ENCODE measurements at places on chromosomes 2 and 18.
A peak's percentile ranks its signal among the peaks of the same experiment; 100 is the strongest.

DNA sequence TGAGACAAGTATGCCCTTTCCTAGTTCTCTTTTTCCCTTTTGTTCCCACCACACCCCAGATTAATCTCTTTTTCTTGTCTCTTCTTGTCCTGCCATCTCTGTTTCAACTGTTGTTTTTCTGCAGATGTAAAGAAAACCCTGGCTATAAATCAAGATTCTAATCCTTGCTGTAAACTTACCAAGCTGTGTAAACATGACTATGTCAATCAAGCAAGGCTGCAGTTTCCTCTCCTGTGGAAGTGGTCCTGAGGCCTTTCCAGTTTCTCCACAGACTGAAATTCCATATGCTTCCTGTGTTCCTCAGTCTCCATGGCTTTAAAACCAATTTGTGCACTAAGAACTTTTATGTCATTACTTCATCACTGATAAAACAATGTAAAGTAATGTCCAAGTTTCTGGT lies 288.8 kb upstream of the PIK3C3 start:
- no peak for DNase-seq

GRCh38 chr2:227154986-227155774 lies 8.8 kb downstream of the COL4A4 start:
- DNase-seq, result no peak

DNA sequence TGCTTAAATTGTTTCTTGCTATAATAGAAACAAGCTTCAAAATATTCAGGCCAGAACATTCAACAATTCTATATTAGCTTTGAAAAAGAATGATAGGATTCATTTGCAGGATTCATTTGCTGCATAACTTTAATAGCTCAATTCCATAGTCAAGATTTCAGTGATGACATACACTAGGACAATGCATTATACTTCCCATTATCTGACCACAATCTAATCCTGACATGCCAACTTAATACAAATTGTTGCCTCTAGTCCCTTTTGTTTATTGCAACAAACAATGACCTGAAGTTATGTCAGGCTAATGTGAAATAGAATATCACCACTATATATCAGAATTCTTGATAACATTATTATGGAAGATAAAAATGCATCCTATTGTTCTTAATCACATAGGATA lies 169.4 kb downstream of the DNAH7 start:
- DNase-seq, result no peak

DNA sequence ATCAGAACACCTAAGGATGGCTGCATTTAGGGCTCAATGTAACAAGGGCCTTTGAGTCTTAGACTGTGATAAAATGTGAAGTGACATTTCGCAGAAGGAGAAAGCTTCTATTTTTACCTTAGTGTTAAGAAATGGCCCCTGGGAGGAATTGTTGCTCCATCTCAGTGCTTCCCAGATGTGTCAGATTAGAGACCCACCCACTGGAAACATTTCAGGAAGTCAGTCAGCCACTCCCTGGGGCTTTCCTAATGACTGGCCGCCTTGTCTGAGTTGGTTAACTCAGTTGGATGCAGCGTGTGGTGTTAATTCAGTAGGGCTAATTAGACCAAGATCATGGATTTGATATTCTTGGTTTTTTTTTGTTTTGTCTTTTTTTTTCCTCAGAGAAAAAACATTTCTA lies 355.9 kb downstream of the PIK3C3 start:
- no peak for DNase-seq

GRCh38 chr2:207167099-207167923 lies 1.6 kb upstream of the KLF7 start:
- DNase-seq, result no peak

DNA sequence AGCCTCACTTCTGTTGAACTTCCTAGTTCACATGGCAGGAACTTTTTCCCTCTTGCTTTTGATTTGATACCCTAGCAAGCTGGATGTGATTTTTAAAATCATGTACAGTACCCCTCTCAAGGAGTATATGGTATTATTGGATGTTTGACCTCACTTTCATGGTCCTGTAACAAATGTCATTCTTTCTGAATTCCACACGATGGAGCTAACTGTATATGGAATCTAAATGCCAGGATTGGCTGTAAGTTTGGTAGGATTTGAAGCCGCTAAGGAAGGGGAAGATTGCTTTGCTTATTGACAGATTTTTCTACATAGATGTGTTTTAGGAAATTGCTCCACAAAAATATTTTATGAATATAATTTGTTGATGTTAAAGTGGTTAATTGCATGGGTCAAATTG lies 18.3 kb downstream of the MAIP1 start:
- no peak for DNase-seq

DNA sequence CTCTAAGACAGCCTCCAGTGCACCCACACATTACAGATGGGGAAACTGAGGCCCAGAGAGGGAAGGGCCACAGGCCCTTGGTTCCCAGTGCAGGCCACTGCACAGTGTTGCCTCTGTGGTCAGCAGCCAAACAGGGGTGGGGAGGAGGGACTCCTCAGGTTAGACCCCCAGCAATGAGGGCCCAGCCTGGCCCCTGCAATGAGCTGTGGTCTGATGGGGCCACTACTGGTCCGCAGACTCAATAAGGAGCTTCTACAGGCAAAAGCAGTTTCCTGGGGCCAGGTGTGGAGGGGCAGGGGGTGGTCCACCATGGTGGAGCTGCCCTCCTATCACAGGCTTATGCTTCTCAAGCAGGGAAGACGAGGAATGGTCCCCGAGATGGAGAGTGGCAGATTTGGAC lies 87.6 kb downstream of the HS1BP3 start:
- DNase-seq, result no peak

DNA sequence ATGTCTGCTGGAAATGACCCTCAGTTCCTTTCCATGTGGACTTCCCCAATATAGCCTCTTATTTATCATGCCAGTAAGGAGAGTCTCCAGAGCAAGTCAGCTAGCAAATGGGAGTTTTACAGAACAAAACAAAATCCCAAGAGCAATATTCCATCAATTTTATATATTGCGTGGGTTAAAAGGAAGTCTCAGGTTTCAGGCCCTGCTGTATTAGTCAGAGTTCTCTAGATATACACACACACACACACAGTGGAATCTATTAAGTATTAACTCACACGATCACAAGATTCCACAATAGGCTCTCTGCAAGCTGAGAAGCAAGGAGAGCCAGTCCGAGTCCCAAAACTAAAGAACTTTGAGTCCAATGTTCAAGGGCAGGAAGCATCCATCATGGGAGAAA lies 102.8 kb upstream of the MAP2 start:
- DNase-seq, result no peak

GRCh38 chr18:47701134-47701533 lies 229.3 kb downstream of the SMAD2 start:
- no peak for DNase-seq

GRCh38 chr18:57772387-57772799 lies 30.7 kb downstream of the ATP8B1 start:
- DNase-seq, result no peak

- DNase-seq, result no peak
These were observed 404.8 kb downstream of the TXNL1 start for GRCh38 chr18:56233595-56233994.

DNA sequence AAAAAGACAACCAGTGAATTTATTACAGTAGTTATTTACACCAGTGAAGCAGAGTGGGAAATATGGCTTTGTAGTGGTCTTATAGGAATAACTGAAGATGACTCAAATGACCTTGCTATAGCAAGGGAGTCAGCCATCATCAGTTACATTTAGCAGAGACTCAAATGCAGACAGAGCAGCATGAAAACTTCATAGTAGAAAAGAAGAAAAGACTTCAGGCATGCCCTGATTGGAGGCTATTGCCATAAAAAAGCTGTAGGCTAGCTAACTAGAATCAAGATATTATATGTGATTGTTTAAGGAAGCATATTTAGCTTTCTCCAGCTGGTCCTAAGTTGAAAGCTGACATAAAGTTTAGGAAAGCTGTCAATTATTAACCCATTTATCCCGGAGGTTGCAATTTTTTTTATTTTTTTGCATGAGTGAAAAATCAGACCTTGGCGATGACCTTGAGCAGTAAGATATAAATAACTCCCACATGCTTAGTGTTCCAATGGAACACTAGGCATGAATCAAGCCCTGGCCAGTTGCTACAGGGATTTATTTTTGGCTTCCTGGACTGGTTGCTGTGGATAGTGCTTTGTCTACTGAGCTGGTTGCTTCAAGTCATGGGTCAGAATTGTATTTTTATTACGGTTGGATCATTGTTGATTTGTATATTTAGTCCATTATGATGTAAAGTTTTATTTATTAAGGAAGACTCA lies 675.6 kb upstream of the VRK2 start:
- DNase-seq, result no peak

DNA sequence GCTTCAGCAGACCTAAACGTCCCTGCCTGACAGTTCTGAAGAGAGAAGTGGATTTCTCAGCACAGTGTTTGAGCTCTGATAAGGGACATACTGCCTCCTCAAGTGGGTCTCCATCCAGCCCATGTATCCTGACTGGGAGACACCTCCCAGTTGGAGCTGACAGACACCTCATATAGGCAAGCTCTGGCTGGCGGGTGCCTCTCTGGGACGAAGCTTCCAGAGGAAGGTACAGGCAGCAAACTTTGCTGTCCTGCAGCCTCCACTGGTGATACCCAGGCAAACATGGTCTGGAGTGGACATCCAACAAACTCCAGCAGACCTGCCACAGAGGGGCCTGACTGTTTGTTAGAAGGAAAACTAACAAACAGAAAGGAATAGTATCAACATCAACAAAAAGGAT lies 728.4 kb downstream of the MBD2 start:
- no peak for DNase-seq

- no peak for DNase-seq
These were observed 140.8 kb downstream of the AGAP1 start for GRCh38 chr2:235634435-235635158.

DNA sequence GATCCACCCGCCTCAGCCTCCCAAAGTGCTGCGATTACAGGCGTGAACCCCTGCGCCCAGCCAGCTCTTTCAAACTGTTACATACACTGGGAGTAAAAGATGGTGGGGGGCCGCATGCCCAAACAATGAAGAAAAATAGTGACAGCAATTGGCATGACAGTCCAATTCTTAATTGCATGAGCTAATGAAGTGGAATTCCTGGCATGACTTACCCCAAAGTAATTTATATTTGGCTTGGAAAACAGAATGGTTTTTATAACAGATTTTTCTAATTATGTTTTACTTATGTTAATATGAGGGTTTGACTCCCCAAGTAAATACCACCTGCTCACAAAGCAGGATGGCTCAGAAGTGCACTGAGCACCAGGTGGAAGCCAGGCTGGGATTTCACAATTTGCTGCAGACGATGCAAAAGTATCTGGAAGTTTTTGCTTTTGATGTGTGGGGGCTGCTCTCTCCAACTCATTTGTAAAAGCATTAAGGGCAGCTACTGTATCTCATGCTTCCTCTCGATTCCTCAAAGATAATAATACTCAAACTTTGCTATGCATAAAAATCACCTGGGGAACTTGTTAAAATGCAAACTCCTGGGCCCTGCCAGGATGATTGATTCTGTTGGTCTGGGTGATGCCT lies 24.0 kb upstream of the ATG16L1 start:
- no peak for DNase-seq

- no peak for DNase-seq
These were observed 78.2 kb downstream of the HRH4 start for GRCh38 chr18:24538414-24539264.

DNA sequence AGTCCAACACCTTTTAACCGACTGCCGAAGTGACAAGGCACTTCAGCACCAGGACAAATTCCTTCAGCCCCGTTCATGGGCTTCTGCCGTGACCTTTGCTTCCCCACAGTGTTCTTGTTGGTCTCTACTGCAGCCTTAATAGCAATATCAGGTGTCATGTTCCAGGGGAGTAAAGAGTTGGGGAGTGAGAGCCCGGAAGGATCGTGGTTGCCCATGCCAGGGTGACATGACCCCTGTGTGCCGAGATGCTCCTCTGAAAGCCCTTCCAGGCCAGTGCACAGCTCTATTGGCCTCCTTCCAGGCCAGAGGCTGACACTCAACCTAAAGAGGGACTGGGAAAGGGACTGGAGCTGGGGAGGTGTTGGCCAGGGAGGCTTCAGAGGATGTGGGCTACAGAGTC lies 279.2 kb downstream of the CYRIA start:
- no peak for DNase-seq

GRCh38 chr2:48567671-48568070 lies 37.7 kb downstream of the STON1 start:
- DNase-seq, result no peak

- no peak for DNase-seq
These were observed 545 bp upstream of the CDCA7 start for GRCh38 chr2:173354073-173354581.

DNA sequence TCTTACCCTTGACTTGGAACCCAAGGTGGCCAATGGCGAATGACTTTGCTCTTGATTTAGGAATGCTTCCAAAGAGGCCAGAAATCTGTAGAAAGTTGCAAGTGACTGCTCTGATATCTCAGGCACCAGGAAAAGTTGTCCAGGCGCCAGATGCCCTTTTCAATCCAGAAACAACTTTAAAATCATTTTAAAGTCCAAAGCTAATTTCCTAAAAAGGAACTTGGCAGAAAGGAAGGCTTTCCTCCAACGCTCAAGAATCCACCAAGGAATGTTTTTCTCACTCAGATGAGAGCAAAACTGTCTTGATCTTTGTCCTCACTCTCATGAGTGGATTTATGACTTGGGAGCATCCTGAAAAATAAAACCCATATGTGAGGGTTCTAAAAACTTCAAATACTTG lies 5.3 kb downstream of the NGEF start:
- no peak for DNase-seq

DNA sequence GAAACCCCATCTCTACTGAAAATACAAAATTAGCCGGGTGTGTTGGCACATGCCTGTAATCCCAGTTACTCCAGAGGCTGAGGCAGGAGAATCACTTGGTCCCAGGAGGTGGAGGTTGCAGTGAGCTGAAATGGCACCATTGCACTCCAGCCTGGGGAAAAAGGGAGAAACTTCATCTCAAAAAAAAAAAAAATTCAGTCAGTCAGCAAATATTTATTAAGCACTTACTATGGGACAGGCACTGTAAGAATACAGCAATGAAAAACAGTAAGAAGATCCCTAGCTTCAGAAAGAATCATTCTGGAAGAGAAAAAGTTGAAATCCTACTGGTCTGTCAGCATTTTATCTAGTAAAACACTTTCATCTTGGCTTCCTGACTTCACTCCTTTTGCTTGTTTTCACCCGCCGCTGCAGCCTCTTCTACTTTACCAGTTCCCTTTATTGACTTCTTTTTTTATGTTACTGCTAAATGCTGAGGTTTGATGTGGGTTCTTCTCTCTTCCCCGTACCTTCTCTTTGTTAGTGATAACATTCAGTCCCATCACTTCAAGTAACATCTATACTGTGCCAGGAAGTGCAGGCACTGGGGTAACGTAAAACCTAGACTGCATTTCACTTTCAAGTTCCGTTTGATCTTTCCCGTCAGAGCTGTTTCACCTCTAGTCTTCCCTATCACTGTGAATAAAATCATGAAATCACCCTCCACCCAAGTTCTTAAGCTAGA lies 10.8 kb upstream of the TAF4B start:
- DNase-seq, result no peak

GRCh38 chr2:163407296-163407695 lies 328.5 kb downstream of the FIGN start:
- no peak for DNase-seq

GRCh38 chr2:124798551-124798950 lies 773.5 kb downstream of the CNTNAP5 start:
- no peak for DNase-seq

GRCh38 chr2:72129681-72130340 lies 17.9 kb downstream of the CYP26B1 start:
- DNase-seq, result peak; percentile 44

- DNase-seq, result no peak
These were observed 296 bp downstream of the TTC21B start for GRCh38 chr2:165953306-165953654.
